Panc1 (cell line): ENCODE measurements at places on chromosomes 2 and 18. TPM values are rescaled to one million over a fixed set of nuclear protein-coding genes. Genes with fewer than 3 reads are reported as not detected.

The RAB6C gene
- 0.13 TPM for total RNA-seq

The MYO5B gene
- 0.31 TPM for total RNA-seq

The ADAM23 gene
- total RNA-seq, result 0.18 TPM

The GALNT1 gene
- 147 TPM for total RNA-seq

The TRIM43 gene
- total RNA-seq, result not detected

The EMX1 gene
- total RNA-seq, result 0.36 TPM

- DNase-seq, result no peak
Measured at GRCh38 chr2:217478831-217479455, 523.9 kb downstream of the TNS1 start.

DNA sequence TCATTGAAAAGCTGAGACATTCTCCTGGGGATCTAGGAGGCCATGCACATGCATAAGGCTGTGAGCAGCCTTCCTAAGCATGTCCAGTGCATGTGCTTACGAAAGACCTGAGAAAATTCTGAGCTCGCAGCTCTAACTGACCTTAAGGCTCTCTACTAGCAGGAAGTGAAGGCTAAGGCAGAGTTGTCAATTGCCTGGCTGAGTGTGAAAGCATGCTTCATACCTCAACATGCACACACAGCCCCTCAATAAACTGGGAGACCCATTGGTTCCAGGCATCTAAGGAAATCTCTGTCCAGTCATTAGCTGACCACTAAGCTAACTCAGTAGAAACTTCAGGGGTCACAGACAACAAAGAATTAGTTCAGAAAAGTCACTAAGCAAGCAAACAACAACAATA, 42.0 kb downstream of the ALPK2 start:
- no peak for DNase-seq

- DNase-seq, result no peak
Measured at GRCh38 chr18:21408681-21409080, 166.6 kb downstream of the GREB1L start.

DNA sequence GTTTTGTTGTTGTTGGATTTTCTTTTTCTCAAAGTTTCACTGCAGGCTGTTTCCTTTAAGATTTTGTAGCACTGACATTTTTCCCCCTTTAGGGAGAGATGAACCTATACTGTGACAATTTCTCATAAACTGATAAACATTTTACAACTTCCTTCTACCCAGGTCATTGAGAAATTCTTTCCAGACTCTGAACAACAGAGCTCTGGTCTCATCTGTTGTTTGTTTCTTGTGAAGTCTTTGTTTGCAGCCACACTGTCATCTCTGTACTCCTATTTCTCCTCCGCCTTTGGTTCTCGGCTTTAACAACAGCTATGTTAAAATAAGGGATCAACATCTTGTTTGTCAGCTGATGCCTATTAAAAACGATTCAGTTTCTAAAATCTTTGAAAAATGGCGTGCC, 167.6 kb downstream of the VWC2L start:
- no peak for DNase-seq

DNA sequence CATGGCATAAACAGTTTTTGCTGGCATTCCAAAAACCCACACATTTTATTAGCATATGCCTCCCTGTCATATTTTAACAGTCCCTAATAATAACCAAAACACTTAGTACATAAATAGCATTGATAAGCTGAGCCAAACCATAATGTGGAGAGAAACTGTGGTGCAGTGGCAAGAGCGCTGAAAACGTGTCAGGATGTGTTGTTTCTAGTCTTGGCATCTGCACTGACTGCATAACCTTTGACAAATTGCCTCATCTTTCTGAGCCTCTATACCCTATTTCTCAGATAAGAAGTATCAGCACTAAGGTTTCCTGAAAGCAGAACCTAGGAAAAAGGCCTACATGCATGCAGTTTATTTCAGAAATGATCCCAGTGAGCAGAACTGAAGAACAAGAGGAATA, 41.4 kb downstream of the RAD51AP2 start:
- no peak for DNase-seq

GRCh38 chr18:57220480-57220879, 73.6 kb downstream of the BOD1L2 start:
- DNase-seq, result no peak

DNA sequence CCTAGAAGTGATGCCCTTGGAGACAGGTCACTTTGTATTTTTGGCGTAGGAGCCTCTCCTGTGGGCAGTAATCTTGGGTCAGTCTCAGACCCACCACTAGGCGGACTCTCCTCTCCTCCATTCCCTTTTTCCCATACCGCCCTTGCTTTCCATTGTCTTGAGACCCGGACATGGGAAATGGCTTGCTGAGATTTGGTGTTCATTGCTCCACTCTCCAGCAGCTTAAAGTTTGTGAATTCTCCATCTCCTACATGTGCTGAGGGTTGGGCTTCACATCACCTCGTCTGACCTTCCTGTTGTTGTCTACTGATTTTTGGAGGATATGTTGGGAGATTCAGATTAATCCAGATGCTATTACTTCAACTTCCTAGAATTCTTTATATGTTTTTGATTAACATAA, 159.2 kb upstream of the RAB12 start:
- DNase-seq, result no peak

GRCh38 chr2:128799284-128799552, 480.6 kb upstream of the HS6ST1 start:
- DNase-seq, result no peak

GRCh38 chr2:2046497-2046896, 284.6 kb downstream of the MYT1L start:
- DNase-seq, result no peak

GRCh38 chr2:197208024-197208423, 102.6 kb downstream of the ANKRD44 start:
- DNase-seq, result no peak

- no peak for DNase-seq
Measured at GRCh38 chr2:196391149-196391479, 219.7 kb upstream of the STK17B start.
